Kidney (tissue), 22 donors: ENCODE measurements at places on chromosomes 1 and 21. TPM values are rescaled to one million over a fixed set of nuclear protein-coding genes. Genes with fewer than 3 reads are reported as not detected.

DNA sequence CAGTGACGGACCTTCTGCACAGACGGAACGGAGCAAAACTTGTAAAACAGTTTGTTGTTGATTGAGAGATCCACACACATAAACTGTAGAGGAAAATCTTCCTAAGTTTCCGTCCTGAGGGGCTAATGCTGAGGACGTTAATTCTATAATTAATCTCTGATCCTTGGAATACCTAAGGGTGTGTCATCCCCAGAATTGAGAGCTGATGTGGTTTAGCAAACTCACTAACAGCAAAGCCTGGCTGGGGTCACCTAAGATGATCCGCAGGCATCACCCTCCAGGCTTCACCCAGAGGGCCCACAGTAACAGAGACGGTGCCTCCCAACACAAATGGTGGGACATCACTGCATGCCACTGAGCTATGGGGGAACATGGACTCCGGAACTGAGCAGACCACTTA is 97.5 kb downstream of the SMYD2 start:
- no peak for DNase-seq
- H3K27me3 ChIP-seq, result no peaks in the 10 kb centered on the region
- H3K36me3 ChIP-seq, result peaks cover 4% of the 10 kb centered on the region
- no peak overlapping the region for H3K27ac ChIP-seq
- no peak overlapping the region for H3K4me3 ChIP-seq
- no peaks in the 10 kb centered on the region for H3K4me1 ChIP-seq

GRCh38 chr1:36906555-36906954 is 127.8 kb downstream of the GRIK3 start:
- no peak overlapping the region for H3K27ac ChIP-seq
- no peaks in the 10 kb centered on the region for H3K36me3 ChIP-seq
- DNase-seq, result no peak
- no peaks in the 10 kb centered on the region for H3K4me1 ChIP-seq
- no peaks in the 10 kb centered on the region for H3K27me3 ChIP-seq

- no peaks in the 10 kb centered on the region for H3K4me1 ChIP-seq
- no peak overlapping the region for H3K27ac ChIP-seq
- no peak overlapping the region for H3K4me3 ChIP-seq
- DNase-seq, result no peak
- no peaks in the 10 kb centered on the region for H3K36me3 ChIP-seq
- no peaks in the 10 kb centered on the region for H3K27me3 ChIP-seq
Measured at GRCh38 chr1:82762829-82763532, 962.2 kb downstream of the ADGRL2 start.

DNA sequence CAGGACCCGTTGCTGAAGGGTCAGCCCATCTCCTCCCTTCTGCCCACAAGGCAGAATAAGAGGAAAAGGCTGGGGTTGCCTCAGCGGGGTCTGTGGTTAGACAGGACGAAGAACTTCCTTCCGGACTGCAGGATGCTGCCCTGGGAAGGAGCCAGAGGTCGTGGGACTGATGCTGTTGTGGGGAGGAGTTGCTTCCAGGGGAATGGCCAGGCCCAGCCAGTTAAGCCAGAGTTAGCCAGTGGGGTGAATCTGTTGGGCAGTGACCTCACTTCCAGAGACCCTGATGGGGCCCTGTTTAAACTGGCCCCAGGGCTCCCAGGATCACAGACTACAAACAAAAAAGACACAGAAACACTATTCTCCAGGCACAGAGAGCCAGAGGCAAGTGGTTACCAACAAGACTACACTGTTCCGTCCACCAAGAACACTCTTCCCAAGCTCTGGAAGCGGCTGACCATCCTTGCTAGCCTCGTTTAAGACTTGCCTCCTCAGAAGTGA is 13.0 kb downstream of the FAM229A start:
- H3K4me3 ChIP-seq, result no peak overlapping the region
- no peaks in the 10 kb centered on the region for H3K27me3 ChIP-seq
- H3K36me3 ChIP-seq, result no peaks in the 10 kb centered on the region
- H3K27ac ChIP-seq, result no peak overlapping the region
- H3K4me1 ChIP-seq, result peaks cover 11% of the 10 kb centered on the region

GRCh38 chr1:182607566-182607965 is 3.4 kb upstream of the RGS16 start:
- no peak overlapping the region for H3K27ac ChIP-seq
- no peaks in the 10 kb centered on the region for H3K4me1 ChIP-seq
- no peaks in the 10 kb centered on the region for H3K36me3 ChIP-seq
- no peaks in the 10 kb centered on the region for H3K27me3 ChIP-seq

GRCh38 chr1:8862528-8862927 is 16.0 kb downstream of the ENO1 start:
- no peak overlapping the region for H3K27ac ChIP-seq
- H3K4me3 ChIP-seq, result no peak overlapping the region
- H3K4me1 ChIP-seq, result peaks cover 4% of the 10 kb centered on the region
- no peaks in the 10 kb centered on the region for H3K27me3 ChIP-seq
- peaks cover 64% of the 10 kb centered on the region for H3K36me3 ChIP-seq

DNA sequence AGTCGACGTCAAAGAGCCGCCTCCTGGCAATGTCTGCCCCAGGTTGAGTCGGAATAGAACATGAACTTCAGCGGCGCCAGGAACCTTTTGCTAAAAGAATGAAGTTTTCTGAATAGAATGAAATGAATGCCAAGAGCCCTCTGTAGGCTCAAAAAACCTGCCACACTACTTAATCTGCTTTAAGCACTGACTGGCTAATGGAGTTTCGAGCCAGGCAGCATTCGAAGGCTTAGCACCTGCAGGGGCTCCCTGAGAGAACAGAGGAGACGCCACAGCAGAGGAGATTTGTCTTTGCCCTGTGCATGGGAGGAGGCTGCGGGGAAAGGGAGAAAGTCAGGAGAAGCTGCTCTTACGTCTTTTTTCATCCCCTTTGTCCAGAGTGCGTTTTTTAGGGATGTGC is 641.7 kb downstream of the AJAP1 start:
- no peaks in the 10 kb centered on the region for H3K36me3 ChIP-seq
- H3K4me1 ChIP-seq, result no peaks in the 10 kb centered on the region
- no peak overlapping the region for H3K27ac ChIP-seq
- H3K27me3 ChIP-seq, result no peaks in the 10 kb centered on the region
- DNase-seq, result no peak

DNA sequence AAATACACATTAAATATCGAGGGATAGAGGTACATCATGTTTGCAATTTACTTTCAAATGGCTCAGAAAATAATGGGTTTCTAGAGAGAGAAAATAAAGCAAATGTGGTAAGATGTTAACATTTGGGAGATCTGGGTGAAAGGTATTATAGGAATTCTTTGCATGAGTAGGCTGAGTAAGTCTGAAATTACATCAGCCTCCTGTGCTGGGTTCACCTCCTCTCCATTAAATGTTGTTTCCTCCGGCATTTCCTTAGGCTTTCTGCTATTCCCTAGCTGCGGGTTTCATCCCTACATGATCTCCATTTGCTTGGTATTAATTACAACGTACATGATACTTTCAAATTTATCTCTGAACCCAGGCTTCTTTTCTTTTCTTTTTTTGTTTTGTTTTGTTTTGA is 31.6 kb downstream of the ZMYND12 start:
- H3K4me1 ChIP-seq, result no peaks in the 10 kb centered on the region
- no peaks in the 10 kb centered on the region for H3K36me3 ChIP-seq
- H3K27ac ChIP-seq, result no peak overlapping the region
- DNase-seq, result no peak
- H3K4me3 ChIP-seq, result no peak overlapping the region

GRCh38 chr1:162672622-162673260 is 40.5 kb downstream of the DDR2 start:
- peak overlapping the region; percentile 51 for H3K27ac ChIP-seq
- no peak for DNase-seq
- H3K4me1 ChIP-seq, result peaks cover 28% of the 10 kb centered on the region
- H3K4me3 ChIP-seq, result no peak overlapping the region
- no peaks in the 10 kb centered on the region for H3K36me3 ChIP-seq

- peaks cover 6% of the 10 kb centered on the region for H3K36me3 ChIP-seq
- H3K27ac ChIP-seq, result no peak overlapping the region
- no peaks in the 10 kb centered on the region for H3K27me3 ChIP-seq
Measured at GRCh38 chr1:11156963-11157362, 32.2 kb upstream of the ANGPTL7 start.

- H3K4me1 ChIP-seq, result no peaks in the 10 kb centered on the region
- no peak overlapping the region for H3K27ac ChIP-seq
- no peaks in the 10 kb centered on the region for H3K27me3 ChIP-seq
- no peak overlapping the region for H3K4me3 ChIP-seq
Measured at GRCh38 chr21:38504066-38504465, 5.8 kb upstream of the ERG start.

DNA sequence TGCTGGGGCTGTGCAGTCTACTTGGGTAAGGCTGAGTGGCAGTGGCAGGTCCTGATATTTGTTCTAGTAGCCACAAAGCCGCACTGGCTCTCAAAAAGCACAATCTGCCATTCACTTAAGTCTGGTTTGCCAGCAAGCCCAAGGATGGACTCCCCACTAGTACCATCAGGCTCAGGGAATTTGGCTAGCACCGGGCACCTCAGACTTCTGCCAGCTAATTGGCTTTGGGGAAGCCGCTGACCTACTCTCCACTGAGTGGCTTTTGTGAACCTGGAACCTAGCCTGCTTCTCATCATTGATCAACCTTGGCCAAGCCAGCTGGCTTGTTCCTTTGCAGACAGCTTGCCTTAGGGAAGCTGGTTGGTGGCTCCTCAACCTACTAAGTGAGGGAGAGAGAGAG is 83.1 kb downstream of the ESRRG start:
- no peaks in the 10 kb centered on the region for H3K27me3 ChIP-seq
- H3K36me3 ChIP-seq, result no peaks in the 10 kb centered on the region
- H3K27ac ChIP-seq, result no peak overlapping the region
- H3K4me3 ChIP-seq, result no peak overlapping the region
- no peak for DNase-seq

DNA sequence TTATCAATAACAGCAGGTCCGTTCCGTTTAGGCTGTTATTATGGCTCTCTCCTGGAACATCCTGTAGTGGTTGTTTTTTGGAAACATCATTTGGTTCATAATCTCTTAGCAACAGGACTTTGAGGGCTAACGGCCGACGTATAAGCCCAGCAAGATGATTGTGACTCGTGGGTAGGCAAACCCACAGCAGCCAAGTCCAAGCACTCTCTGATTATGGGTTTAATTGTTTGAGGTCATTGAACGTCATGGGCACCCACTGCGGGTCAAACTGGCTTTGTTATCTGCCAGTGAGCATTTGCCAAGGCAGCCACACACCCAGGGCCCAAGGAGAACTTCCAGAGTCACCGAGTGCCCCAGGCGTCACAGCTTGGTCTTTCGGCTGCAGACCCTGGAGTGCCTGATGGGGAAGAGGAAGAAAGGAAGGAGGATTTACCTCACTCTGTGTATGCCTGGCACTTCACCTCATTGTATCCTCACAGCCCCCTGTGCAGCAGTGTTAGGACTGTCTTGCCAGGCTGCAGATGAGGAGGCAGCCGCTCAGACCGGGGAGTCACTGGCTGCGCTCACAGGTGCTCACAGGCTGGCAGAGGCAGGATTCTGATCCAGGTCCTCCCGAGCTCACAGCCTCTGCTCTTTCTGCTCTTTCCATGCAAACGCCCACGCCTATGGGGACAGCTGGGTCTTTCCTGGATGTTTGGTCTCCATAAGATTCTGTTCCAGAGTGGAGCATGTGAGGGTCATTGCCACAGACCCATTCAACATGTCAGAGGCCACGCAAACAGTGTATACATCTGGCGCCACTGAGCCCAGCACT is 30.8 kb upstream of the EPS8L3 start:
- no peak overlapping the region for H3K4me3 ChIP-seq
- no peaks in the 10 kb centered on the region for H3K36me3 ChIP-seq
- H3K27ac ChIP-seq, result peak overlapping the region; percentile 47
- no peak for DNase-seq

- no peak overlapping the region for H3K27ac ChIP-seq
- no peak for DNase-seq
- H3K27me3 ChIP-seq, result no peaks in the 10 kb centered on the region
Measured at GRCh38 chr1:208291923-208292711, 47.9 kb upstream of the PLXNA2 start.

GRCh38 chr1:65952696-65953095 is 160.0 kb downstream of the PDE4B start:
- DNase-seq, result no peak
- no peaks in the 10 kb centered on the region for H3K4me1 ChIP-seq
- no peak overlapping the region for H3K27ac ChIP-seq
- no peaks in the 10 kb centered on the region for H3K36me3 ChIP-seq
- no peaks in the 10 kb centered on the region for H3K27me3 ChIP-seq

- no peak within 1 kb of the TSS for H3K27ac ChIP-seq
- no peak within 1 kb of the TSS for H3K4me3 ChIP-seq
- no peaks in the 10 kb centered on the region for H3K27me3 ChIP-seq
- no peak for DNase-seq
- H3K4me1 ChIP-seq, result no peaks in the 10 kb centered on the region
Measured at GRCh38 chr1:206770531-206771337, at the start of gene IL19. Gene IL19, plus strand, starts transcription at chr1:206770773. Its CDS starts 65,890 bp downstream, at chr1:206836663.

DNA sequence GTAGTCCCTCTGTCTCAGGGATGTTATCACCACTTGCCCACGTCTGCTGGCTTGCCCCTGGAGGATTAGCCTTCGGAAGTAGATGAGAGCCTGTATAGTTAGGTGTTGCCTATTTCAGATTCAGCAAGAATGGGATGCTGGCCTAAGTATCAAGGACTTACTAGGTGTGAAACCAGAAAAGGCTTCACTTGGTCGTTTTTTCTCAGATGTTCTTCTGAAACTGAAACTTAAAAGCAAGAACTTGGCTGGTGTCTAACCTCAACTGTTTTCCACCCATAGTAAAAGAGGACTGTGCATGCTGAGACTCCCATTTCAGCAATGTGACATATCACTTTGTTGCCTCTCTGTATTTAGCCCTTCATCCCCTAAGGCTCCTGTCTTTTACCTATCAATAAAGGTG is 67.0 kb upstream of the LRRC53 start:
- H3K36me3 ChIP-seq, result no peaks in the 10 kb centered on the region
- no peaks in the 10 kb centered on the region for H3K27me3 ChIP-seq
- no peak overlapping the region for H3K27ac ChIP-seq
- no peak for DNase-seq
- H3K4me3 ChIP-seq, result no peak overlapping the region
- no peaks in the 10 kb centered on the region for H3K4me1 ChIP-seq

Gene LCE2A
- not detected for polyA plus RNA-seq

Gene CFAP45
- polyA plus RNA-seq, result 14.2 TPM

Gene ATF6
- 11.5 TPM for polyA plus RNA-seq

Gene ST7L
- 12.9 TPM for polyA plus RNA-seq

Gene NPHS2
- 446 TPM for polyA plus RNA-seq

Gene ENAH
- polyA plus RNA-seq, result 6.2 TPM

Gene GPX7
- polyA plus RNA-seq, result 14.3 TPM

Gene GJB4
- not detected for polyA plus RNA-seq

Gene WNT9A
- polyA plus RNA-seq, result 0.58 TPM

Gene CRYBG2
- polyA plus RNA-seq, result not detected

Gene MATN1
- polyA plus RNA-seq, result not detected

Gene NEGR1
- polyA plus RNA-seq, result 3.0 TPM

Gene OR2T35
- not detected for polyA plus RNA-seq
